ENCODE measurements at places on chromosomes 12 and 14. TPM values are rescaled to one million over a fixed set of nuclear protein-coding genes. Genes with fewer than 3 reads are reported as not detected.

TAS2R8 gene
- polyA plus RNA-seq = not detected

PPP1R36 gene
- 1.0 TPM for polyA plus RNA-seq

LALBA gene
- not detected for polyA plus RNA-seq

NTS gene
- 6.6 TPM for polyA plus RNA-seq

MGST1 gene
- polyA plus RNA-seq = 43.0 TPM

STXBP6 gene
- 9.2 TPM for polyA plus RNA-seq

LRRC10 gene
- polyA plus RNA-seq = 0.04 TPM

OLR1 gene
- polyA plus RNA-seq = 1.4 TPM

HCFC2 gene
- polyA plus RNA-seq = 16.7 TPM

MMP17 gene
- polyA plus RNA-seq = 0.75 TPM

APOF gene
- polyA plus RNA-seq = 0.11 TPM

KRT6A gene
- polyA plus RNA-seq = not detected

GLIPR1L1 gene
- polyA plus RNA-seq = 0.24 TPM

DYNLL1 gene
- polyA plus RNA-seq = 480 TPM

KLRC3 gene
- polyA plus RNA-seq = 0.20 TPM

CRACR2A gene
- 1.2 TPM for polyA plus RNA-seq

RFX4 gene
- polyA plus RNA-seq = not detected

PRB2 gene
- not detected for polyA plus RNA-seq

VRTN gene
- not detected for polyA plus RNA-seq

UBR7 gene
- 39.0 TPM for polyA plus RNA-seq

ANO4 gene
- polyA plus RNA-seq = 1.1 TPM

TCHP gene
- polyA plus RNA-seq = 22.0 TPM

Data from right renal cortex interstitium (tissue), 3 donors.